Mesothelial cell of epicardium (in vitro differentiated cells): ENCODE measurements at places on chromosomes 1 and 21.

DNA sequence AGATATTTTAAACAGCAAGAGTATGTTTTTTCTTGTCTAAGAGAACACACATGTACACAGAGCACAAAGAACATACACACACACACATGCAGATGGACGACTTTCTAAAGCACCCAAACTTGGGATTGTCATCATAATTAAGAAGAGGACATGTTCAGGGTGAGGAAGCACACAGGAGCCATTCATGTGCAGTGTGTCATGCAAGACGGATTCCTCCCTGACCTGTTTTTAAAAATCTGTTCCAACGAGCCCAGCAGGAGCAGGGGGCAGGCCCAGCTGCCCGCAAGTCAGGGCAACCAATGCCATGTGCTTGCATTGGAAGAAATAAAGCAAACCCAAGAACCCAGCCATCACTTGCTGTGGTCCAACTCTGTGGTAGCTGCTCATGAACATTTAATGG is 167.3 kb upstream of the ZNF644 start:
- DNase-seq: no peak

DNA sequence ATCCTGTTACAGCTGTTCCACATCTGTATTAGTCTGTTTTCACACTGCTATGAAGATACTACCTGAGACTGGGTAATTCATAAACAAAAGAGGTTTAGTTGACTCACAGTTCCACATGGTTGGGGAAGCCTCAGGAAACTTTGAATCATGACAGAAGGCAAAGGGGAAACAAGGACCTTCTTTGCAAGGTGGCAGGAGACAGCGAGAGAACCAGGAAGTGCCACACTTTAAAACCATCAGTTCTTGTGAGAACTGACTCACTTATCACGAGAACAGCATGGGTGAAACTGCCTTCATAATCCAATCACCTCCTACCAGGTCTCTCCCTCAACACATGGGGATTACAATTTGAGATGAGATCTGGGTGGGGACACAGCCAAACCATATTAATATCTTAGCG is 110.3 kb upstream of the TRABD2B start:
- no peak for DNase-seq

GRCh38 chr1:112317611-112318062 is 78.4 kb upstream of the CTTNBP2NL start:
- DNase-seq: no peak

DNA sequence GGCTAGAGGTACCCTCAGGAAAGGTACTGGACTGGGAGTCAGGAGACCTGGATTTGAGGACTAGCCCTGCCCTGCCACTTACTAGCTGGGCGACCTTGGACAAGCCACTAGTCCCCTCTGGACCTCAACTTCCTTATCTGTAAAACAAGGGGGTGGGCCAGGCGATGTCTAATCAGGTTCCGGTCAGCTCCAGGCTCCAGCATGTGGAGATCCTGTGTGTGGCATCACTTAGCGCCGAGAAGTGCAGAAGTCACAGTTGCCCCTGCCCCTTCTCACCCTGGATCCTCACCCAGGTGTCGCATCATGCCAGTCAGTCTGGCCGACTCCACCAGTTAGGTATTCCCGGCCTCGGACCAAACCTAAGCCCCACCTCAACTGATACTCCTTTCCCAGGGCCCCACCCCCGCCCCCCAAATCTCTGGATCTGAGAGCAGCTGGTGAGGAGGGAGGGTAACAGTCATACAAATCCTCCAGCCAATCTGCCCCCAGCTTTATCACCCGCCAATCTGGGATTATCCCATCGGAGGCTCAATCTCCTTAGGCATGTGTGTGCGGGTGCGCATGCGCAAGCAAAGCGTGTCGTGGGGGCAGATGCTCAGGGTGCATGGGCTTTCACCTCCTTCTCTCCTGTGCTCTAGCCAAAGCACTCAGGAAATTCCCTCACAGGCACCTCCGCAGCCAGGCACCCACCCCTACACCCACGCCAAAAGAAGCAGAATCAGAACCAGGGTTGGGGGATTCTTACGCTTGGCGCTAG is 5.4 kb downstream of the CELF3 start:
- DNase-seq: no peak

DNA sequence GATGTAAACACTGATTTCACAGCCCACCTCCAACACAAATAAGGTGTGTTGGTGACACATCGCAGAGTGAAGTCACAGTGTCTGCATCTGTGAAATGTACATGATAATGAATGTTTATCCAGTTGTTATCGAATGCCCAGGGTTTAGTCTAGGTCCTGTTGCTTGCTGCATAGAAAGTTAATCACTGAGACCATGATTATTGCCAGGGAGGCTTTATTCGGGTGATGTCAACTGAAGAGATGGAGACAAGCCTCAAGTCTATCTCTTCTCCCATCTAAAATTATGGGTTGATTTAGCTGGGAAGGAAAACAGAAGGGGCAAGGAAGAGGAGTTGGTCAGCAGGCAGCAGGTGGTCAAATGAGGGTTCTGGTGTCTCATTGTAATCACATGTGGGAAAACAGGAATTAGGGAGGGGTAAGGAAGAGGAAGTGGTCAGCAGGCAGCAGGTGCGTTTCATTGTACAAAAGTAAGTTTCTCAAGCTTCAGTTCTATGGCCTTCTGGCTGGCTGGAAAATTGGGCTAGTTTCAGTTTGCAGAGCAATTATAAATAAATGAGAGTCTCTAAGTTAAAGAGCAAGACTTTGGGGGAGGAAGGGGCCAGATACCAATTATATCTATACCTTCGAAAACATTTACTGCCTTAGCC is 146.3 kb upstream of the DNAH14 start:
- DNase-seq: no peak

GRCh38 chr1:212355230-212355969 is 59.3 kb downstream of the PACC1 start:
- no peak for DNase-seq

DNA sequence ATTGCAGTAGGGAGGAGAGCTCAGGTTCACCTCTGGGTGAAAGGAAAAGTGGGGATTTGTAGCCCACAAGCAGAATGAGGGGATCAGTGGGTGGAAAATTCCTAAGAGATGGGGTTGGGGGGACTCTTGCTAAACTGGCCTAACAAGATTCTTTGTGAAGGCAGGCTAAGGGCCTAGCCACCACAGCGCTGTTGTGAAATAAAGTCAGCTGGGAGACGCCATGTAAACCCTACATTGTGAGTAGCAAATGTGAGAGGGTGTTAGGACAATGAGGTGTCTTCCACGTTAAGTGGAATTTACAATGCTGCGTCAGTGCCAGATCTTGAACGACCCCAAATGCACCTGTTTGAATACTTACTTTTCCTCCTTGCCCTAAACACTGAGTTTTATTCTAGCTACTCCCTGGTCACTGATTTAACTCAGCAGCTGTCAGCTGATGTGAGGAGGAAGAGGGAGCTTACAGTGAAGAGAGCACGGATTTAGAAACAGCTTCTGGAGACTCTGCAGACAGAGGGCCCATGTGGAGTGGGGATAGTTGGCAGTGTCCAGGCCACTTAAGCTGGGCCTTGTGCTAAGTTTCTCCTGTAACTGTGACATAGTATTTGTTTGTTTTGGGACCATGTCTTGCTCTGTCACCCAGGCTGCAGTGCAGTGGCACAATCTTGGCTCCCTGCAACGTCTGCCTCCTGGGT is 17.3 kb downstream of the PDPN start:
- DNase-seq: no peak

DNA sequence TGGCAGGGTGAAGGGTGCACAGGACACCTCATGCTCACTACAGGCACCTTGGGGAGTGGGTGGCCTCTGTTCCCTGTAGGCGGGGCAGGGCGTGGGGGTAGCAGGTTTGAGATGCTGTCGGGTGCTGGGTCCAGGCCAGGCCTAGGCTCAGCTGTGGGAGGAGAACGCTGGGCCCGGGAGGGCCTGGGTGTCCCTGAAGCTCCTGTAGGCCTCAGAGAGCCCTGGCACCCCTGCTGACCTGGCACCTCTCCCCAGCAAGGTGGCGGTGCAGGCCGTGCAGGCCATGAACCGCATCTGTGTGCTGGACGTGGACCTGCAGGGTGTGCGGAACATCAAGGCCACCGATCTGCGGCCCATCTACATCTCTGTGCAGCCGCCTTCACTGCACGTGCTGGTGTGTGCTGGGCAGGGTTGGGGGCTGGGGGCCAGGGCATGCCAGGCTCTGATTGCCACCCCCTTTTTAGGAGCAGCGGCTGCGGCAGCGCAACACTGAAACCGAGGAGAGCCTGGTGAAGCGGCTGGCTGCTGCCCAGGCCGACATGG is 2.5 kb upstream of the GJC2 start:
- DNase-seq: no peak

DNA sequence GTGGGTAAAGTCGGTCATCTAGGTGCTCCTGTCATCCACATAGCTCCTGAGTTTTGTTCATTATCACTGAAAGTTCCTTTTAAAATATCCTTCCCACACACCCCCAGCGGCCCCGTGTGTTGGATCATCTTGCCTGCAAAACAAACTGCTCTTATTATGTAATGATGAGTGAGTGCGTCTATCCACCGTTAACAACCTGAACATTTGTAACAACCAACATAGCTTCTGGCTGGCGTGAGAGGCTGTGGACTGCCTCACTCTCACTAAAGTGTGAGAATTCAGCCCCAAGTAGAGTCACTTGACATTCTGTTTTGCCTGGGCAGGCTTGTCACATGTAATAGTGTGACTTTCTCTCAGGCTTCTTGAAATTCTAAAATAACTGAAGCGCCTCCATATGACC is 14.5 kb upstream of the KCNA2 start:
- DNase-seq: no peak

GRCh38 chr1:6157132-6157527 is 23.0 kb downstream of the CHD5 start:
- no peak for DNase-seq

DNA sequence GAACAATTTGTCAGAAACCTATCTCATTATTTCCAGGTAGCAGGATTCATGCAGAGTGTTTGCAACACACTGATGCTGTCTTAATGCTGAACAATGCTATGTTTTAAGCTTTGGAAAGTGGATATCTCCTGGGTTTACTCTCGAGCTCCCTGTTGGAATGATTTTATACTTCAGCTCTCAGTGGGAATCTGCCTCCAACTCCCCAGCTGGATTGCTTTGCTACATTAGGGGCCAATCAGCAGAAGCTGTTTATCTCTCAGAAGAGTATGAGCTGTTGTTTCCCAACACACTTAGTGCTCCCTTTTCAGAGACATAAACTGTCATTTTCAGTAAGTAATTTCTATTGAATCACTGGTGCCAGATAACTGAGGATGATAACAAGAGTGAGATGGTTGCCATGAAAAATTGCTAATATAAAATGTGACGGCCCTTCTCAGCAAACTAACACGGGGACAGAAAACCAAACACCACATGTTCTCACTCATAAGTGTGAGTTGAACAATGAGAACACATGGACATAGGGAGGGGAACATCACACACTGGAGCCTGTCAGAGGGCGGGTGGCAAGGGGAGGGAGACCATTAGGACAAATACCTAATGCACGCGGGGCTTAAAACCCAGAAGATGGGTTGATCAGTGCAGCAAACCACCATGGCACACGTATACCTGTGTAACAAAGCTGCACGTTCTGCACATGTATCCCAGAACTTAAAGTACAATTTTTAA is 265.9 kb upstream of the RUNX1 start:
- DNase-seq: no peak

DNA sequence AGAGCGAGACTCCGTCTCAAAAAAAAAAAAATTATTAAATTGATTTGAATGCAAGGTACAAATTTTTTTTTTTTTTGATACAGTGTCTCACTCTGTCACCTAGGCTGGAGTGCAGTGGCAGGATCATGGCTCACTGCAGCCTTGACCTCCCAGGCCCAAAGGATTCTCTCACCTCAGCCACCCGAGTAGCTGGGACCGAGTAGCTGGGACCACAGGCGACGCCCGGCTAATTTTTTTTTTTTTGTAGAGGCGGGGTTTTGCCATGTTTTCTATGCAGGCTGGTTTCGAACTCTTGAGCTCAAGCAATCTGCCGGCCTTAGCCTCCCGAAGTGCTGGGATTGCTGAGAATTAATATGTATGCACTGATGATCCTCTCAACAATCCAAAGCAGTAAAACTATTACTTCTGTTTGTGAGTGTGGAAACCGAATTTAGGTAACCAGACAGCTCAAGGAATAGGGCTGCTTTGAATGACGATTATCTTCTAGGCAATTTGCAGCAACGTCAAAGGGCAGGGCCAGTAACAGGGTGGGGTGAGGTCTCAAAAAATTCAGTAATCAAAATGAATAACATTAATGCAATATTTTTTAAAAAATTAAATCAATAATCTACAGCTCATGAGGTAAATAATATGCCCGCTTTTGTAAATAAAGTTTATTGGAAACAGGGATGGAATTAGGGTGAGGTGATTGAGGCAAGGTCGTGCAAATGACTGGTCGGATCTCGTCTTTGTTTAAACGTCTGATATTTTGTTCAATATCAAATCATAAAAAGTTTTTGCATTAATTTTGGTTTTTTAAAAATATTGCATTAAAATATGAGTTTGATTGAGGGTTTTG is 1.2 kb downstream of the CLSPN start:
- no peak for DNase-seq
